ENCODE measurements at places on chromosomes 2 and 18.

DNA sequence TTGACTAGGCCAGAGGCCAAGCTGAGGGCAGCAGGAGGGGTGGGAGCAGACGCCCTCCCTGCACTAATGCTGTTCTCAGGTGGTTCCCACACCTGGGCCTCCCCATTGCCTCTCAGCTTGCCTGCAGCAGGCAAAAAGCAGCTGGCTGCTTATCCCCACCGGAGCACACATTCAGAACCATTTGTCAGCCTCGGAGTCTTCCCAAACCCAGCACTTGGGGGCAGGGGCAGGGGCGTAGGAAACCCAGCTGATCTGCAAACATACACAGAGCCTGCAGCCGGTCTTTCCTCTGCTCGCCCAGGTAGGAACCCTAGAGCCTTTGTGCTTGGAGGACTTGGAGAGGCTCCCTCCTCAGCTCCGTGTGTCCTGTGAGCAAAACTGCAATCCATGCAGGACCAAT, 249.8 kb downstream of the CYP26B1 start:
- DNase-seq, result no peak

DNA sequence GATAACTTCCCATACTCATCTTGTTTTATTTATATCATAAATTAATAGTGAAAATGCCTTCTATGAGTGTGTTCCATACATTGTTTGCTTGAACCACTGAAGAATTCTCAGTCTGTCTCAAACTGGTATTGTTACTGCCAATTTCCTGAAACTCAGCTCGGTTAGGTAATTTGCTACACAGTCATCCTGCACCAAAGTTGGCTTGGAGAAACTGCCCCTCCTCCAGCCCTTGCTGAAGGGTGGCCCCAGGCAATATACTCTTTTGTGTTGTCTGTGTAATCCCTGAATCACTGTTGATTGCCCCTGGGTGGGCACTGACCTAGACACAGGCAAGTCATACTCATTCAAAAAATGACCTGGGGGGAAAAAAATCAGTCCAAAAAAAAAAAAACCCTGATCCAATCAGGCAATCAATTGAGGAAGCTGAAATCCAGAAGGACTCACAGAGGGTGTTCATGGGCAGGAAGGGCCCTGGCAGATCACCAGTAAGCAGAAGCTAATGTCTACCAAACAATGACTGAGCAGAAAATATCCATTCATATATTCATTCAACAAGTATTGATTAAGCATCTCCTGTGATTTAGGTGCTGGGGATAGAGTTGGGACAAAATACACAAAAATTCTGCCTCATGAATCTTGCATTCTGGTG, 3.8 kb upstream of the SESTD1 start:
- DNase-seq, result peak; percentile 69

GRCh38 chr2:197121756-197122385, 188.7 kb downstream of the ANKRD44 start:
- DNase-seq, result no peak

- DNase-seq, result no peak
These were observed 20.8 kb downstream of the ANO7 start for GRCh38 chr2:241209271-241209670.

- DNase-seq, result peak; percentile 21
These were observed 150.2 kb upstream of the NFATC1 start for GRCh38 chr18:79245517-79246001.
